ENCODE measurements at places on chromosomes 16 and 17. TPM values are rescaled to one million over a fixed set of nuclear protein-coding genes. Genes with fewer than 3 reads are reported as not detected.

DNA sequence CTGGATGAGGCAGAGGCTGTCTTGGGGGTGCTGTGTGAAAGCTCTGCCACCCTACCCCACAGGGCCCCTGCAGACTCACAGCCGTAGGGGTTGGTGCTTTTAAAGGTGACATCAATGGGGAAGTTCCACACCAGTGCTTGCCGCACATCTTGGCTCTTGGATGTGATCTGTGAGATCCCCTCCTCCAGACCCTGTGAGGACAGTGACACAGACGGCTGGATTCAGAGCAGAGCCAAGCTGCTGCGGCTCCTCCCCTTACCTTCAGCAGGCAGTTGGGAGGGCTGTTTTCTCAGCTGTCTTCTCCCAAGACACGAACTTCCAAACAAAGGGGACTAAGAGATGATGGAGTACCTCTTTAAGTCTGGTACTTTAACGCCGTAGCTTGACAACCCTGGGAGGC, 4.8 kb downstream of the B9D1 start:
- DNase-seq: no peak

- no peak for DNase-seq
Measured at GRCh38 chr17:9308069-9308468, 267.6 kb downstream of the STX8 start.

DNA sequence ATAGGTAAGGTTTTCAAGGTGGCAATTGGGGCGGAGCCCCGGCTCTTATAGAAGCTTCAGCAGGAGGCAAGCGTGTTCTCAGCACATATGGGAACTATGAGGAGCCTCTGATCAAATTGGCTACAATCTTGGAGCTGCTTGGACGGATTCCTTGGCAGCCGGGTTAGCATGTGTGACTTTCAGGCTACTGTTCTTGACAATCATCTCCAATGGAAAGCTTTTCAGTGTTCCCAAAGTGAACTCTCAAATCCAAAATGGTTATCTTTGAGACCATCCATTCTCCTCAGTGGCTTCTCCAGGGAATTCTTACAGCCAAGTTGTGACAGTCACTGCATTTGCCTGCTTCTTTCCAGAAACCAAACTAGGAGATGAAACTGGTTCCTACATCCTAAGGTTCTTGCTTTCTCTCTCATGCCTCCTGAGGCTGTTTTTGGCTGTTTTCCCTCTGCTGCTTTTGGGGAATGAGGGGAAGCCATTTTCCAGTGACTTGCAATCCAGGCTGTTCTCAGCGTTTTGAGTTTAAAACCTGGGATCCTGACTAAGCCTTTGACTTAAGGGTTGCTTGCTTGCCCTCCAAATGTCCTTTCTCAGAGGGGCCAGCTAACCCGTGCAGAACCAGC, 10.9 kb downstream of the HAS3 start:
- DNase-seq: no peak

DNA sequence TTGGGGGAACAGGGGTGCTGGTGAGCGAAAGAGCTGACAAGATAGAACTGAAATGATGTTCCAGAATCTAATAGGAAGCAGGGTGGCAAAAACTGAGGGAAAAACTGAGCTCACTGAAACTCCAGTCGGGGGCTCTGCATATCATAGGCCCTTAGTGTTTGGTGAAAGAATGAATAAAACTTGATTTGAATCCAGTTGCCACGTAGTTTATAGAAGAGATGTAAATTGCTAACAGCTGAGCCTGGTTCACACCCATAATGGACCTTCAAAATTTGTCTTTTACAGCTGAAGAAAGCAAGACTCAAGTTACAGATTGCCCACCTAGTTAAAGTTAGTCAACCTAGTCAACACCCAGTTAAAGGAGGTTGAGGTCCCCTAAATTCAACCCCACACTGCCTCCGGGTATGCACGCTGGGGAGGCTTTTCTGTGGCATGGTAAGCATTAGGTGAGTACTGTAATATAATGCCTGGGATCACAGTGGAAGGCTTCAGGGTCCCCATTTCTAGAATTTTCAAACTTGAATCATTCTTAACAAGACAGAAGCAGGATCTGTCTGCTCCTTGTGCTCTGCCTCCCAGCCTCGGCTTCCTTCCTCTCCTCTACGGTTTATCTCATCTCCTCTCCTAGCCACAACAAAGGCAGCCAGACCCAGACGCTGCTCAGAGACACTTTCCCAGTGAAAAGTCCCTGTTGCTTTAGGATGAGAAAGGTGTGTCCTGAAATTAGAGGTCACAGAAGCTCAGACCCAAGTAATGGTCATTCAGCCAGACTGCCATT, 26.9 kb upstream of the SUPT4H1 start:
- DNase-seq: no peak

DNA sequence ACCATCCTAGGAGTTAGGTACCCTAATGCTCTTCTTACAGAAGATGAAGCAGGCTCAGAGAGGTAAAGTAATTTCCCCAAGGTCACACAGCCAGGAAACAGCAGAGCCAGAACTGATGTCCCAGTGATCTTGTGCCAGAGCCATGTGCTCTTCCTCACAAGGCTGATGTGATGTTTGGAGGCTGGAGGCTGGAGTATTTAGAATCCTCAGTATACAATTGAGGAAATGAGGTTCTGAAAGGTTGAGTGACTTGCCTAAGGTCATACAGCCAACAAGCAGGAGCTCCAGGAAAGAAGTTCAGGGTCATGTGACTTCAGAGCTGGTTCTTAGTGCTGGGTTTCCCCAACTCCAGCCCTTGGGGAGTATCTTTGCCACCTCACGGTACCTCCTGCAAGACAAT, 18.5 kb downstream of the ITPRIPL2 start:
- no peak for DNase-seq

DNA sequence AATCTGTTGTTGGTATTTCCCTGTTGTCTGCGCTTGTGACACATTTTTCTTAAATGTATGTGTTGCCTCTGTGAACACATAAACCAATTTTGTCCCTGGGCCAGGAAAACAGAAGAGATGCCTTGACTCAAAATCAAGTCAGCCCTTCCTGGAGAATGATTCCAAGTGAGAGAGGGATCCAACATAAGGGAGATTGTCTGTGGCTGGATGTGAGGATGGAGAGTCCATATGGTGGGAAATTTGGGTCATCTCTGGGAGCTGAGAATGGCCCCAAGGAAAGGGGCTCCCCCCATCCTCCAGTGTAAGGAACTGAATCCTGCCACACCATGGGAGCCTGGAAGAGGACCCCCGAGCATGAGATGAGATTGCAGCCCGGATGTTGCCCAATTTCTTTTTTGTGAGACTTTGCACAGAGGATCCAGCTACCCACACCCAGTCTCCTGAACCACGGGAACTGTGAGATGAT, 13.5 kb downstream of the CRYM start:
- no peak for DNase-seq

- DNase-seq: no peak
Measured at GRCh38 chr17:3308603-3309002, 10.4 kb upstream of the OR3A1 start.

DNA sequence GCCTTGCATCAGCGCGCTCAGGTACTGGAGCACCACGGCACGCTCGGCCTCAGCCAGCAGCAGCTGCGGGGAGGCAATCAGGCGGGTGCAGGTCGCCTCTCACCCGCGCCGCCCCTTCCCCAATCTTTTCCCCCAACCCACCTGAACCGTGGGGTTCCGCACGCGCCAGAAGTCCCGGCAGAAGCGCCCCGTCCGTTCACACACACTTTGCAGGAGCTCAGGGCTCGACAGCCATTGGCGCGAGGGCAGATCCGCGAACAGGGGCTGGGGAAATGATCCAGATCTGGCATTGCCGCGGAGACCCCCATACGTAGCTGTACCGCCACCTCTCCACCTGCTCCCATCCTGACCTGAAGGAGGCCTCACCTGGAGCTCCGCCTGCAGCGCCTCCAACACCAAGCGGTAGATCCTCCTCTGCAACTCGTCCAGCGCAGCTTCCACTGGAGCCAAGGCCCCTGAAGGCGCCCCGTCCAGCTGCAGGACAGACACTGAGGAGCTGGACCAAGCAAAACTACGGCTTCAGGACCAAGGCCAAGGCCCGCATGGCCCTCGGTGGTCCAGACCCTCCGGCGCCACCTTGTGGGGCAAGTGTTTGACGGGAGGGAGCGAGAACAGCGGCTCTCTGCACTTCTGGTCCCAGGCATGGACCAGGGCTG, 1.4 kb upstream of the MATCAP1 start:
- DNase-seq: no peak

DNA sequence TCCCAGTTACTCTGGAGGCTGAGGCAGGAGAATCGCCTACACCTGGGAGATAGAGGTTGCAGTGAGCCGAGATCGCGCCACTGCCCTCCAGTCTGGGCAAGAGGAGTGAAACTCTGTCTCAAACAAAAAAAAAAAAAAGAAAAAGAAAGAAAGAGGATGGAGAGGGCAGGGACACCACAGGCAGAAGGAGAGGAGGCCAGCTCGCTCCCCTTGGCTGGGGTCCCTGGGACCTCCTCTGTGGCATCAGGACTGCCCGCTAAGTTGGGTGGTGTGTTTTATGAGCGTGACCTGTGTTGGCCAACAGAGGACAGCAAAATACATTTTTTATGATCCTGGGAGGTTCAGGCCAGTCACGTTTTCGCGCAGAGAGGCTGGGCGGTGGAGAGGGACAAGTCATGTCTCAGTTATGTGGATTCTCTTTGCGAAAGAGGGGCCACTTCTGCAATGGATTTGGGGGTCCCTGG, 229.6 kb downstream of the MRTFB start:
- peak; percentile 66 for DNase-seq

DNA sequence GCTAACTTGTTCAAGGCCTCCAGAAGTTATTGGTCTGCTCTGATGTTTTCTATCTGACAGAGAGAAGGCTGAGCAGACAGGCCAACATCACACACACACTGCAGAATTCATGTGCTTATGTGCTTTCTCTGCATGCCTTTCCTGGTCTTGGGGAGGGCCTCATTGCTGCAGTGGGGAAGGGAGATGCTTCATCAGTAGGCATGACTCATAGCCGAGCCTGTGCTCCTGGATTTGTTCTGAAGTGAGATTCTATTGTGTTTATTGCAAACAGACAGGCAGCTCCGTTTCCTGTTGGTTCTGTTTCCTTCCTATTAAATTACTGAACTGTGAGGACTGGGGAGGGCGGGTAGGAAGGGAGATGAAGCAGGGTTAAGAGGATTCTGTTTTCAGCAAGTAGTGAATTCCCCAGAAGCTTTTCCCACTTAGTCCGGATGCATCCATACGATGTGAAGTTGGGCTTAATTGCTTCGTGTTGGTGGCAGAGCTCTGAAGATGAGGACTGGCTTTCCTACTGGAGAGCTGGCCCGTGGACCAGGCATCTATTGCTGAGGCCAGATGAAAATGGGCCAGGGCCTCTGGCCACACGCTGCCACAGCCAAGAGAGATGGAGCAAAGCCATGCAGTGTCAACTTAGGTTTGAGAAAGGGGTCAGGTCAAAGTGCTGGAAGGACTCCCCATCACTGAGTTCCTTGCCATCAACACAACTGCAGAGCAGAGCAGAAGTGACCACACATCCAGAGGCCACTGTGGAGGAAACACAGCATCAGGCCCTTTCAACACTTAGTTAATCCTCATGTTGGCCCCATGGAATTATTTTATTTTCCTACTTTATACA, 179.3 kb downstream of the UTP18 start:
- no peak for DNase-seq

GRCh38 chr16:69481901-69482341, 57.5 kb downstream of the CYB5B start:
- no peak for DNase-seq

- no peak for DNase-seq
Measured at GRCh38 chr17:56497132-56497531, 96.4 kb upstream of the NOG start.

- no peak for DNase-seq
Measured at GRCh38 chr16:89078172-89078571, 15.5 kb upstream of the ACSF3 start.

DNA sequence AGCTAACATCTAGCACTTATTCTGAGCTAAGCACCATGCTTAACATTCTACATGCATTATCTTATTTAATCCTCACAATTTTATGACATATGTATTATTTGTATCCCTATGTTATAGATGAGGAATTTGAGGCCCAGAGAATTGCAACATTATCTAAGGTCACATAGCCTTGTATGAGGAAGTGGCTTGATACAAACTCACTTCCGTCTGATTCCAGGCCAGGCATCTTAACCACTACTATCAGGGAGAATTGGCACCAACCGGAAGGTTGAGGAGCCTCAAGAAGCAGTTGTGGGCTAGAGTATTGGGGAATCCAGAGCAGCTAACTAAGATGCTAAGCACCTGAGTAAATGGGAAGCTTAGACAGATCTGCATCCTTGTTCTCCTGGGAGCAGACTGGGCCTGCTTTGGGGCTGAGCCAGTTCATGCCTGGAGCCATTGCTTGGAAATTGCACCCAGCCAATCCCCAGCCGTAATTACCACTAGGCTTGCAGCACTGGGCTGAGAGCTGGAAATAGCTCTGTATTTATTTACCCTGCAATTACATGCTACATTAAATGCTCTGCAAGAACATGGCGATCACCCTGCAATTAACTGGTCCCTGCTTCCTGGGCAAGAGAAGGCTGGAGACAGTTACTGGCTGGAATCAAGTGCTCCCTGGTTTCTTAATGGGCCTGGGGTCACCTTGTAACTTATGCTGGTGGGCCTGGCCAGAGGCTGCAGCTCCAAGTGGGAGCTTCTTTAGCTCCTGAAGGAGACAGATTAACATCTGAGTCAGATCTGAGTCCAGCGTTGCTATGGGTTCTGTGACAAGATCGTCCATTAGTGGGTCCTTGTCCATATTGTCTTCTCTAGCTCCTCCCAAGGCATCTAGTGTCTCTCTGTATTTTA, 273.1 kb upstream of the CCL2 start:
- no peak for DNase-seq

DNA sequence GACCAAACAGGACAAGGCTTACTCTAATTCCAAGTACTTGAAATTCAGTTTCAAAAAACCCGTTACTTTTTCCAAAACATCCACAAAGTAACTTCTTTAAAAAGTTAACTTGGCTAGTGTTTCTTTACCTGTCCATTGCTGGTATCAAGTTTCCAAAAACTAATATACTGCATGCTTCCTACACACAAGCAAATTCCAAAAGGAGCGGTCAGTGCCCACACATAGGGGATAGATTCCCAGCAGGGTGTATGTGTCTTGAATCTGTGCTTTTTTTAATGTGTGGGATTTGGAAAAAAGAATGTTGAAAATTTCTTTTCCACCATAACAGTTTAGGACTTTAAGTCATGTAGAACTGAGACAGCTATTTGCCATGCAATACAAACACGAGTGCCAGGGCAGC, 367.8 kb upstream of the SOX9 start:
- DNase-seq: no peak

- DNase-seq: no peak
Measured at GRCh38 chr16:81189100-81189664, 49.3 kb upstream of the BCO1 start.

ABCA8 gene
- total RNA-seq: 107 TPM

ABAT gene
- total RNA-seq: 9.0 TPM

CRHR1 gene
- 0.26 TPM for total RNA-seq

ATP2A1 gene
- 2.9 TPM for total RNA-seq
